ENCODE measurements at places on chromosomes 11 and 22.

GRCh38 chr11:33861386-33861785, 30.5 kb downstream of the LMO2 start:
- no peak for DNase-seq

DNA sequence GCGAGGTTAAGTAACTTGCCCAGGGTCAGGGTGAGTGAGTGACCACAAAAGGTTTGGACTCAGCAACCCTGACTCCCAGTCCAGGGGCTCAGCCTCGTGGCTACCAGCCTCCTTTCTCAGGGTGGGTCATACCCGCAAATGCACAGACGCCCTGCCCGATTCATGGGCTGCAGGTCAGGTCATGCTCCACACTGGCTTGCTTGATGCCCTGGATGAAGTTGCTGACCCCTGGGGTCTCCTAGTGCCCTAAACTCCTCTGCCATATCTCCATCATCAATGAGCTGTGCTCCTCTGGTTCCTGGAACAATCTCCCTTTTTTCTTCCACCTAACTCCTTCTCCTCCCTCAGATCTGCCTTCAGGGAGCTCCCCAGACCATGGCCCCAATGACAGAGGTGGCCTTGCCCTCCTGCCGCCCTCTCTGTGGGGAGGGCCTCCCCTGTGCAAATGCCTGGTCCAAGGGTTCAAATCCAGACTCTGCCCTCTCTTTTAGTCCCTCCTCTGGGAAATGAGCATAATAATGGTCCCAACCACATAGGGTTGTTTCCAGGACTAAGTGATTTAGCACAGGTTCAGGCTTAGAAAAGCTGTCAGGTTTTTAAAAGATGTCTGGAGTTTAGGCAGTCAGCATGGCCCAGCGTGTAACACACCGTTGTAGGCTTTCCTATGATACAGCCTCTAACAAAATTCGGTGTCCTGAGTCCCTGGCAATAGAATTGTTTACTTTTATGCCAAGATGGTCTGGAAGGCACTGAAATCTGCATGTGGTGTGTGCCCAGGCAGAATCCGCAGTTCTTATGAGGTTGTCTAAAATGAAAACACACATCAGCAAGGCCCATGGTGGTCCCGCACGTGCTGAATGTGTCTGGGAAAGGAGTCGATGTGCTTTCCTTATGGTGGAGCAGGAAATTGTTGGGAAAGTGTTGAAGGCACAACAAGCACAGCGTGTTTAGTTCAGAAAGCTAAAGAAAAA, 63.6 kb downstream of the CD82 start:
- DNase-seq: no peak

DNA sequence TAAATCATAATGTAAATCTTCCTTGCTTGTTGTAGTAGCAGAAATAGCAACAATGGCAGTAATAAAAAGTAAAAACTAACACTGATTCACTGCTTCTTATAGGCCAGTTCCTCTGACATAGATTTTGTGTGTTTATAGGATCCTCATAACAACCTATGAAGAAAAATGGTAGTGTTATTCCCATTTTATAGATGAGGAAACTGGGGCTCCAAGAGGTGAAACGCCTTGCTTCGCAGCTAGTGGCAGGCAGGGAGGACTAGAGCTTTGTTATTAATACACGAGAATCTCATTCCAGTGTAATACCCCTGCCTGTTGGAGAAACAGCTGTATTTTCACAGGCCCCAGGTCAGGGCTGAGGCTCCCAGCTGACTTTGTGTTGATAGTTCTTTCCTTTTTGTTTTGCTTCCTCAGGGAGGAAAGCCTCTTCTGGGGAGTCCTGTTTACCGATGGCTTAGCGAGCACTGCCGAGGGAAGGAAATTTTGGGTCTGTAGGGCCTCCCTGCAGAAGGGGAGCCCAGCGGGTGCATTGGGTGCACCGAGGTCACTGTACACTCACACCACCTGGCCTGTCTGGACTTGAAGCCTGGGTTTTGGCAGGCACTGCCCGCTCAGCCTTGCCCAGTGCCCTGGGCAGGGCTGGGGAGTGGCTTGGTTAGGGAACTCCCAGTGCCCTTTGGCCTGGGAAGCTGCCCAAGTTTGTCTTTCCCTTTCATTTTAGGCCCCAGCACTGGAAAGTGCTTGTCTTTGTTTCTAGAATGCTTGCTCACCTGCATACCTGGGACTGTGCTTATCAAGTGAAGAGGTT, 13.5 kb downstream of the KIAA1671 start:
- peak; percentile 90 for DNase-seq

GRCh38 chr11:44418456-44418830, 108.5 kb upstream of the ALX4 start:
- DNase-seq: no peak

GRCh38 chr11:86153439-86153838, 84.6 kb upstream of the PICALM start:
- no peak for DNase-seq

DNA sequence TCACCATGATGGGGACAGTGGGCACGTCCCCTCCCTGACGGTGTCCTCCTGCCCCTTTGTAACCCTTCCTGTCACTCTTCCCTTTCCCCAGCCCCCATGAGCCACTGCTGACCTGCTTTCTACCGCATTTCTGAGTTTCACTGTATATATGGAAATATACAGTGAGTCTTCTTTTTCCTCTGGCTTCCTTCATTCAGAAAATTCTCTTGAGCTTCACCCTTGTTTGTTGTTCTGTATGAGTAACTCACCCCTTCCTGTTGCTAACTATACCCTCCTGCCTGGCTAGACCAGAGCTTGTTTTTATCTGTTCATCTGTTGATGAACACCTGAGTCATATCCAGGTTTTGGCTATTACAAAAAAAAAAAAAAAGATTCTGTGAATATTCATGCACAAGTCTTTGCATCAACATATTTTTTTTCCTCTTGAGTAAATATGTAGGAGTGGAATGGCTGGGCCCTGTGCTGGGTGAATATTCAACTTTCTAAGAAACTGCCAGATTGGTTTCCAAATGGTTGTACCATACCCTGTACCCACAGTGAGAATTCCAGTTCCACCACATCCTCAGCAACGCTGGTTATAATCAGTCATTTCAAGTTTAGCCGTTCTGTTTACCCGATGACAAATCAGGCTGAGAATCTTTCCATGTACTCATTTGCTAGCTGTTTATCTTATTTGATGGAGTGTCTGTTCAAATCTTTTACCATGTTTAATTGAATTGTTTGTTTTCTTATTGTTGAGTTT, 62.0 kb downstream of the IGF2 start:
- DNase-seq: no peak

GRCh38 chr22:30206944-30207343, 39.6 kb downstream of the LIF start:
- DNase-seq: no peak

DNA sequence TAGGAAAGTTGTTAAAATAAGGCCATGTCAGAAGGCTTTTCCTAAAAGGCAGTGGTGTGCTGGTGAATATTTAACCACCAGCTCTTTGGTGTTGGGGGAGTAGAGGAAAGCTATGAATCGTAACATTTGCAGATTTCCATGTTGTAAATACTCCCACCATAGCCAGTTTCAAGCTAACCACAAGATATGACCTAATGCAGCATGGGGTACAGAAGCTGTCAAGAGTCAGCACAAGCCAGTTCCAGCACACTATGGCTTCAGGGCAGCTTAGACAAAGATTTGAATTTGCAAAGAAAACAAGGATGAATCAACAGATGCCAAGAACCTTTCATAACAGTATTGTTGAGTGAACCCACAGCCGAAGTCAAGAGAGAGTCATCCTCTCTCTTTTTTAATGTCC, 40.0 kb downstream of the COMMD9 start:
- DNase-seq: no peak

DNA sequence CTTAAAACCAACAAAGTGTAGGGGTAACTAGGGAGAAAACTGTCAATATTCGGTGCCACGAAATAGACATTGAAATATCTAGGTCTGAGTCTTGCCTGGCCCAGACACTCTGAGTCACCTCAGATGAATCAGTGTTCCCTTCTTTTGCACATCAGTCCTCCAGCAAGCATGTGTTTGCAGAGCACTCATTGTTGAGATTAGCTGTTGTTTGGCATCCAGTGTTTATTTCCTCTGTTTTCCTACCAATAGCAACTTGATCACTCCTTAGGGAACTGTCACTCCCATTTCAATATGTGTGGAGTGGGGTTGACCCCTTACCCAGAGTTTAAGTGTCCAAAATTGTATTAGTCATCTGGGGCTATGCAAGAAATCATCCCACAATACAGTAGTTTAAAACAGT, 4.7 kb upstream of the ASCC2 start:
- DNase-seq: no peak

- no peak for DNase-seq
Measured at GRCh38 chr11:376531-377173, 7.4 kb downstream of the B4GALNT4 start.

DNA sequence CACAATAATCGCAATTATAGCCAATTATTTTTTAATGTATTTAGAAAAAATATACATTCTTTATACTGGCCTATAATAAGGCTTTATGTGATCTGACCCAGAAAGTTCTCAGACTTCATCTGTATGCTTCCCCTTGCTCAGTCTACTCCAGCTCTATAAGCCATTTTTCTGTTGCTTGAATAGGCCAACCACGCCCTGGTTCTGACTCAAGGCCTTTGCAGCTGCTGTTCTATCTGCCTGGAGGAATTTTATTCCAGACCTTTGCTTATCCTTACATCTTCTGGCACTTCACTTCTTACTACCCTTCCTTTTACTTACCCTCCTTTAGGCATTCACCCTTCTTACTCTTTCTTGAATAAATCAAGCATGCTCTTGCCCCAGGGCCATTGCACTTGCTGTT, 54.9 kb upstream of the PDE3B start:
- no peak for DNase-seq

DNA sequence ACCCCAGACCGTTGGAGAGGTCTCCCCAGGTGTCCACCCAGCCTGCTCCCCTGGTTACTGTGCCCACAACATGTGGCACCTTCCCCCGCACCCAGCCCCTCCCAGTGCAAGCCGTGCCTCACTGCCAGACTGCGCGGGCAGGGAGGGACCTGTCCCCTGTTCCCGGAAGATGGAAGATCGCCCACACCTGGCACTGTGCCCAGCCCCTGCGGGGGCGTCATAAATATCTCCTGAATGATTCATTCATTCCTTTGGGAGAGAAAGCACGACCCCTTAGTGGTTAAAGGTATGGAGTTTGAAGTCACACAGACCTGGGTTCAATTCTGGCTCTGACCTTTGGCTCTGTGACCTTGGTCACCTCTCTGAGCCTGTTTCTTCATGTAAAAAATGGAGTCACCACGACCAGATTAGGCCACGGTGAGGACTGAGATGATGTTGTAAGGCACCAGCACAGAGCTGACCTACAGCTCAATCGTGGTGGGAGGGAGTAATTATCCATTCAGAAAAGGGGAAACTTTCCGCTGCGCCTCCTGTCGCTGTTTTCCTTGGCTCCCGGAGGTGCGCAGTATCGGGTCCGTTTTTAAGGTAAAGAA, 497 bp upstream of the SYT12 start:
- DNase-seq: peak; percentile 64

- DNase-seq: no peak
Measured at GRCh38 chr11:74839446-74839845, 90.8 kb downstream of the RNF169 start.

GRCh38 chr11:114181752-114182151, 114.4 kb upstream of the NNMT start:
- DNase-seq: no peak

DNA sequence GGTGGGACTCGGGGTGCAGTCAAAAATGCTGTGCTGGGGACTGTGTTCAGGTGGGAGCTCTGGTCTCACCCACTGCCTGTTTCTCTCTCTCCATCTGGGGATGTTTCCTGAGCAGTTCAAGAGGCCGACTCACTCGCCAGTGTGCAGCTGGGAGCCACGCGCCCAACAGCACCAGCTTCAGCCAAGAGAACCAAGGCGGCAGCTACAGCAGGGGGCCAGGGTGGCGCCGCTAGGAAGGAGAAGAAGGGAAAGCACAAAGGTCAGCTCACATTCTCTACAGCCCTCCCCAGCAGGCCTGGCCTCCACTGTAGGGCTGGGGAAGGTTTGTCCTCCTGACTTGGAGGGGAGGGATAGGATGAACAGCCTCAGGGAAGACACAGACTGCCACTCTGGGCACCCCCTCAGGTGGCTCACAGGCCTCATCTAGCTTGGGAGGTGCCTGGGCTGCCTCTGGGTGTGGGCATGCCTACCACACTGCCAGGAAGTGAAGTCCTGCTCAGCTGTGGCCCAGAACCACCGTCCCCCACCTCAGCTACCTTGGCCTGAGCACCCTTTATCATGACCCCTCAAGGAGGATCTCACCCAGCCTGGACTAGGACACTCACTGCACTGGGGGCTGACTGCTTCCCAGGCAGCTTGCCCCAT, 13.0 kb downstream of the TUB start:
- DNase-seq: no peak

DNA sequence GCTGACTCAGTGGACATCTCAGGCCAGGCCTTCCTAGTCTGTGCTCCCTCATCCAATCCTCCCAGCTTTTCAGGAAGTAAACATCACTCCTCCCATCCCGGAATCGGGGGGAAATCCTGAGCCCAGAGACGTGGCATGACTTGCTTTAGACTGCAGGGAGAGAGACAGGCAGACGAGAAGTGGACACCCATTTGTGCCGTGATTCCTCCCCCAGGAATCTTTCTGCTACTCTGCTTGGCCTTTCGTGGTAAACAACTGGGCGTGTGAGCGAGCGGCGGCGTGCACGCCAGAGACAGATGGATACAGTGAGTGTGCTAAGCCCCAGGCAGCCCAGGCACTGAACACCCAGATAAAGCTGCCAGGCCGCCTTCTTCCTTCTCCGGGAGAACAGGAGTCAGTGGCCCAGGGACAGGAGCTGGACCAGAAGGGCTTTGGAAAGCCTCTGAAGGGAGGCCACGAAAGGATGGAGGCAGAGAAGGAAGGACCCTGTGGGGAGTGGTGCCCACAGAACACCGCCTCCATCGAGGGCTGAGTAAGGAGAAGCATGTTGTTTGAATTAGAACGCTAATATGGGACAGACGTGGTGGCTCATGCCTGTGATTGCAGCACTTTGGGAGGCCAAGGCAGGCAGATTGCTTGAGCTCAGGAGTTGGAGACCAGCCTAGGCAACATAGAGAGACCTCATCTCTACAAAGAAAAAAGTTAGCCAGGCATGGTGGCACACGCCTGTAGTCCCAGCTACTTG, 53.0 kb upstream of the PRR5 start:
- no peak for DNase-seq

DNA sequence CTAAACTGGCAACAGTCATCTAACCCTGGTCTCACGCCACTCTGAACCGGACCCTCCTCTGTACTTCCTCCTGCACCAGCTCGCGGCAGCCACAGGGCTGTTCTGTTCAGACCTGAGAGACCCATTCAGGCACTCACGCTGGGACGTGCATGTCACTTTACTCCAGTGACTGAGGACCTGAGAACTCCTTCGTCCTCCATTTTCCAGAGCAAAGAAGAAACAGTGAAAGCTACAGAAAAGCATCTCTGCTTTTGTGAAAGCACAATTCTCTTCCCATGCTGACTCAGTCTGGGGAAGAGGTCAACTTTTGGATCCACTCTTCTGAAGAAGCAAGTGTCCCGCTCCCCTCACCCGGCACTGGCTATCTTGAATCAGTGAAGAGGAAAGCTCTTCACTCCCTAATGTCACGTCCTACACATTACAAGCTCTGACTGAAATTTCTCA, 24.5 kb downstream of the PISD start:
- peak; percentile 46 for DNase-seq

GRCh38 chr22:19607192-19608002, 83.2 kb upstream of the CLDN5 start:
- DNase-seq: peak; percentile 56

- DNase-seq: no peak
Measured at GRCh38 chr11:111660822-111661221, 58.6 kb downstream of the SIK2 start.

GRCh38 chr11:65468874-65469333, 29.9 kb upstream of the MALAT1 start:
- DNase-seq: peak; percentile 93

GRCh38 chr11:68199295-68199987, 13.7 kb downstream of the KMT5B start:
- no peak for DNase-seq

- DNase-seq: no peak
Measured at GRCh38 chr11:95175818-95176380, 55.1 kb downstream of the SESN3 start.
